ENCODE measurements at places on chromosomes 7 and 10.

GRCh38 chr7:139060695-139061237 is 24.9 kb upstream of the ZC3HAV1L start:
- H3K4me1 ChIP-seq, result peaks cover 67% of the 10 kb centered on the region
- peak overlapping the region; percentile 42 for H3K27ac ChIP-seq
- no peak for DNase-seq
- peaks cover 83% of the 10 kb centered on the region for H3K36me3 ChIP-seq
- no peak overlapping the region for H3K4me3 ChIP-seq

- H3K27me3 ChIP-seq, result no peaks in the 10 kb centered on the region
- DNase-seq, result no peak
- H3K27ac ChIP-seq, result no peak overlapping the region
- no peak overlapping the region for H3K4me3 ChIP-seq
- peaks cover 39% of the 10 kb centered on the region for H3K4me1 ChIP-seq
- H3K36me3 ChIP-seq, result peaks cover 58% of the 10 kb centered on the region
These were observed 37.9 kb upstream of the CRYGN start for GRCh38 chr7:151477867-151478266.

DNA sequence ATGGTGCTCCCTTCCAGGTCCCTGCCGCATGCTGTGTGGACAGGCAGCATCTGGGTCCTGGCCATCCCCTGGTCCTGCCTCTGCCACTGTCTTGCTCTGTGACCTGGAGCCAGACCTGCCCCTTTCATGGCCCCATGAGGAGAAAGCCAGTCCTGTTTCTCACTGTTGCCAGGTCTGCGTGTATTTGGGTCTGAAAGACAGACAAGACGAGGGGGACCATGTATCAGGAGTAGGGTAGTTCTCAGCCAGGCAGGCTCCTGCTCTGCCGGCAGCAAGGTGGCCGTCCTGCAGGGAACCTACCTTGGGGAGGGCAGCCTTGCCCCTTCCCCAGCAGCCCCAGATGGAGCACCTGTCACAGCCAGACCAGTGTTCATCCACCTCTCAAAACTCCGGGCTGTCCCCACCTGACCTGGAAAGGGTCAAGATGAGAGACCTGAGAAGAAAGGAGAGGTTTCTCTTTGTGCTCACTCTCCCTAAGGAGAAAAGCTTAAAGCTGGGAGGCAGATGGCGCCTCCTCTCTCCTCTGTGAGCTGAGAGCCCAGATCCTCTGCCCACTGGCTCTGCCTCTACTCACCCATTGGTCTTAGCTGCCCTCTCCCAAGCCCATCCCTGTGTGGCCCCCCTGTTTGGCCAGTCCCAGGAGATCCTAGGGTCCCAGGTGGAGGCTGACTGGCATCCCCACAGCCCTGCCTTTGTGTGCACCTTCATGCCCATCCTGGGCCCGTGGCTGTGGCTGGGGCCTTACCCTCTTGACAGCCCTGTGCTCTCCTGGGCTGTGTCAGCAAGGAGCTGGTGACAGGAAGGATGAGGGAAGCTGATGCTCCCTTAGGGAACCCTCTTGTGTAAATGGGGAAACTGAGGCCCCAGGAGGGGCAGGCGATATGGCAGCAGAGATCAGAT is 116.1 kb upstream of the PCBD1 start:
- no peaks in the 10 kb centered on the region for H3K4me1 ChIP-seq
- peaks cover 3% of the 10 kb centered on the region for H3K27me3 ChIP-seq
- no peaks in the 10 kb centered on the region for H3K36me3 ChIP-seq
- no peak overlapping the region for H3K27ac ChIP-seq
- DNase-seq, result no peak

DNA sequence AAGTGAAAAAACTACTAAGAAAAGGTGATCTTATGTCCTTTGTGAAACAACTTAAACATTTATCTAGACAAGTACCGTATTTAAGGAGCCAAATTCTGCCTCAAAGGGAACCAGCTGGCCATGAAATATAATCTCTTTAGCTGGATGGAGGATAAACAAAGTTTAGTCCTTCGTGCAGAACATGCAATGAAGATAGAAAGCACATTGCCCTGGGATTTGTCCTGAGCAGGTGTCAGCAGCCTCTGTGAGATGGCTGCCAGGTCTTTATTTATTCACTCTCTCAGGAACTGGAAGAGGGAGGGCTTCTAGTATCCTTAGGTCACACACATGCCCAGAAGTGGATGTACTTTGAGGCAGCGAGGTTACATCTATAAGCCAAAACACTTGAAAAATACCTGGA is 57.4 kb upstream of the CASD1 start:
- H3K4me1 ChIP-seq, result no peaks in the 10 kb centered on the region
- H3K27me3 ChIP-seq, result peaks cover 1% of the 10 kb centered on the region
- H3K4me3 ChIP-seq, result no peak overlapping the region
- H3K27ac ChIP-seq, result no peak overlapping the region

DNA sequence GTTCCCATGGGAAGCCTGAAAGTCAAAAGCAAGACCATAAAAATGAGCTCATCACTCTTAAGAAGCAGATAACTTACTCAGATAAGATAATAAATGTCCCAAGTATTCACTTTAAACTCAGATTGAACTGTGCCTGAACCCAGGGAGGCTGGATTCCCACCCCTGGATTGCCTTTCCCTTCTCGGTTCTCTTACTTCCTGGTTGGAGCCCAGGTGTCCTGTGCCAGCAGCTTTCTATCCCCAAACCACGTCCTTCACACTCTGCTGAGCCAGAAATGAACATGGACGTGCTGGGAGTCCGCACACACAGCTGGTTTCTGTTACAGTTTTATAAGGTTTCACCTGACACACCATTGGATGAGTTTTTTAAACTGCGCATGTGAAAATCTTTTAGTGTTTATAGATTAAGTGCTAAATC is 636.2 kb upstream of the IGFBP3 start:
- no peaks in the 10 kb centered on the region for H3K36me3 ChIP-seq
- no peaks in the 10 kb centered on the region for H3K27me3 ChIP-seq

GRCh38 chr10:113052076-113052830 is 102.2 kb downstream of the TCF7L2 start:
- H3K4me1 ChIP-seq, result peaks cover 12% of the 10 kb centered on the region
- no peaks in the 10 kb centered on the region for H3K36me3 ChIP-seq
- no peak overlapping the region for H3K27ac ChIP-seq
- peaks cover 36% of the 10 kb centered on the region for H3K27me3 ChIP-seq
- H3K4me3 ChIP-seq, result no peak overlapping the region

DNA sequence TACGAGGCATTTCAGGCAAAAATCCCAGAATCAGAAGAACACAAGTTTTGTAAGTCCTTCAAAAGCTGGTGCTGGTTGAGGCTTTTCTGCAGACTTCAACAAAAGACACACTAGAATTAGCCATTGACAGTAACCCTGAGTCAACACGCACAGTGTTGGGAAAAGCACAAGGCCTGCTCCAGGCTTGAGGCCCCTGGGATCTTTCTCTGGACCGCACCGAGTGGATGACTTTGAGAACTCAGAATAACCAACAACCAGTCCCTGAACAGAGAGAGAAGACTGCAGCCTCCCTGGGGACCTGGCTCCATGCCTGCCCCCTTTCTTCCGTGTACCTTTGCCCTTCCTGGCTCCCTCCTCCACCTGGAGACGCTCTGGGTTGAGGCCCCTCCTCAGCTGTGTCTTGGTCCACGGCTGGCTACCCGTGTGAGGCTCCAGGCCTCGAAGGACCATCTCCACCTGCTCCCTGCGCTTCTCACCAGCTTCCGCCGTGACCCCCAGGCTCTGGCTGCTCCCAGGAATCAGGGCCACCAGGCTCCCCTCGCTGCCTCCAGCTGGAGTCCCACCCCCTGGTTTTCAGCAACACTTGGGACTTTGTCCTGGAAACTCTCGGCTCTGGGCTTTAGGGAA is 28.4 kb downstream of the DIP2C start:
- H3K4me1 ChIP-seq, result peaks cover 6% of the 10 kb centered on the region
- H3K36me3 ChIP-seq, result no peaks in the 10 kb centered on the region
- no peak overlapping the region for H3K27ac ChIP-seq
- DNase-seq, result no peak
- no peaks in the 10 kb centered on the region for H3K27me3 ChIP-seq

DNA sequence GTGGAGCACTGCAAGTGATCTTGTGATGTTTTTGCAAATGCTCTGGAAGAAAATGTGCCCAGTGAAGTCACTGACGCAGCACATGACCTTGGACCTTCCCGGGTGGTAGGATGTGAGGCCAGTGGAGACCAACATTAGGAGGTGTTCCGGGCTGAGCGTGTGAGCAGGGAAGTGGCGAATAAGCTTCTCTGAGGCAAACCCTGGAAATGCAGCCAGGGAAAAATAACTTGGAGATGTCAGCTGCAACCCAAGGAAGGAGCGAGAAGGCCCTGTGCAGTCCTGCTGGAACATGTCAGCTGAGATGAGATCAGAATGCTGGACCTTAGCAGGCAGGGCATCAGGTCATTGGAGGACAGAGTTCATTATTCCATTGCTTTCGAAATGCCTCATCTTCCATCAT is 18.6 kb upstream of the SDK1 start:
- H3K4me3 ChIP-seq, result no peak overlapping the region
- H3K36me3 ChIP-seq, result no peaks in the 10 kb centered on the region
- peaks cover 3% of the 10 kb centered on the region for H3K27me3 ChIP-seq
- no peak overlapping the region for H3K27ac ChIP-seq

- H3K36me3 ChIP-seq, result no peaks in the 10 kb centered on the region
- DNase-seq, result no peak
- no peak overlapping the region for H3K4me3 ChIP-seq
- no peaks in the 10 kb centered on the region for H3K4me1 ChIP-seq
- H3K27me3 ChIP-seq, result peaks cover 3% of the 10 kb centered on the region
These were observed 631.8 kb upstream of the CELF2 start for GRCh38 chr10:10385831-10386230.

DNA sequence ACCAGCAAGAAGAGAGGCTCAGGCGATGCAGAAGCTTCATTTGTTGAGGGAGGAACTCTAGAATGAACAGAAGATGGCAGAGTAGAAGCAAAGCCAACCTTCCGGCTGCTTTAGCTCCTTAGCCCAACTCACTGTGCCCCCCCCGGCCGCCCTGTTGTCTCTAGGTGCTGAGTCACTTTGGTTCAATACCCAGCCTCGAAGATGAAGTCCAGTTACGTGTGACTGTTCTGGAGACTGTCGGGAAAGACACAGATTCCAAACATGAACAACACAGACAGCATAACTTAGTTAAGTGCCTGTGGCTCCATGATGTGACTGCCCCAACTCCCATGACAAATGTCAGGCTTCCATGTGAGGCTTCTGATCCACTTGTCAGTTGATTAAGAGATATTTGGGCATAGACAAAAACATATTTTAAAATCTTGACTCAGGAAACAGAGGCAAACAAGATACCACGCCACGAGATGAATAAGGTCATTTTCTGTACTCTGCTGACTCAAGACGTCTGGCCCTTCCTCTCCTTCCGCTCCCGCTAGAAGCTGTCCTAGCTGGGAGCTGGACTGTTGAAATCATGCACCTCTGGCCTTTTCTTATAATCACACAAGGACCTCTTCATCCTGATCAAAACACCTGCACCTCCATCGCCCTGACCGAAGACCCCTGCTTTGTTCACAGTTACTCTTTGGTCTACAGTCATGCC is 199.3 kb downstream of the FRMD4A start:
- H3K27me3 ChIP-seq, result peaks cover 8% of the 10 kb centered on the region
- H3K36me3 ChIP-seq, result no peaks in the 10 kb centered on the region
- no peaks in the 10 kb centered on the region for H3K4me1 ChIP-seq
- no peak for DNase-seq

DNA sequence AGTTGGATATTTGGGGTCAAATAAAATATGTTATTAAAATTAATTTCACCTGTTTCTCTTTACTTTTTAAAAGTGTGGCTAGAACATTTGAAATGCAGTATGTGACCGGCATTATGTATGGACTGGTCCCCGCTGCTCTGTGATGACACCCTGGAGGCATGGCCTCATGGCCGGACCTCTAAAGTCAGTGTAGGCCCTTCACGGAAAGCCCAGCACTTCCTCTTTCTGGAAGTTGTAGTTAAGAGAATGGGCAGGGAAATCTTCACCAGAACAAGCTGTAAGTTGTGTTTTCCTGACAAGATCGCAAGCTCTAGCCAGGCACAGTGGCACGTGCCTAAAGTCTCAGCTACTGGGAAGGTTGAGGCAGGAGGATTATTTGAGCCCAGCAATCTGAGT is 38.3 kb upstream of the SRGN start:
- no peaks in the 10 kb centered on the region for H3K27me3 ChIP-seq
- H3K27ac ChIP-seq, result no peak overlapping the region
- no peak overlapping the region for H3K4me3 ChIP-seq
- no peak for DNase-seq

- peaks cover 21% of the 10 kb centered on the region for H3K27me3 ChIP-seq
- no peaks in the 10 kb centered on the region for H3K4me1 ChIP-seq
- no peak overlapping the region for H3K27ac ChIP-seq
- no peak overlapping the region for H3K4me3 ChIP-seq
These were observed 121.8 kb downstream of the NOC3L start for GRCh38 chr10:94240901-94241300.

GRCh38 chr10:2986391-2986801 is 81.0 kb upstream of the PFKP start:
- H3K36me3 ChIP-seq, result no peaks in the 10 kb centered on the region
- peaks cover 20% of the 10 kb centered on the region for H3K27me3 ChIP-seq
- H3K4me3 ChIP-seq, result no peak overlapping the region

DNA sequence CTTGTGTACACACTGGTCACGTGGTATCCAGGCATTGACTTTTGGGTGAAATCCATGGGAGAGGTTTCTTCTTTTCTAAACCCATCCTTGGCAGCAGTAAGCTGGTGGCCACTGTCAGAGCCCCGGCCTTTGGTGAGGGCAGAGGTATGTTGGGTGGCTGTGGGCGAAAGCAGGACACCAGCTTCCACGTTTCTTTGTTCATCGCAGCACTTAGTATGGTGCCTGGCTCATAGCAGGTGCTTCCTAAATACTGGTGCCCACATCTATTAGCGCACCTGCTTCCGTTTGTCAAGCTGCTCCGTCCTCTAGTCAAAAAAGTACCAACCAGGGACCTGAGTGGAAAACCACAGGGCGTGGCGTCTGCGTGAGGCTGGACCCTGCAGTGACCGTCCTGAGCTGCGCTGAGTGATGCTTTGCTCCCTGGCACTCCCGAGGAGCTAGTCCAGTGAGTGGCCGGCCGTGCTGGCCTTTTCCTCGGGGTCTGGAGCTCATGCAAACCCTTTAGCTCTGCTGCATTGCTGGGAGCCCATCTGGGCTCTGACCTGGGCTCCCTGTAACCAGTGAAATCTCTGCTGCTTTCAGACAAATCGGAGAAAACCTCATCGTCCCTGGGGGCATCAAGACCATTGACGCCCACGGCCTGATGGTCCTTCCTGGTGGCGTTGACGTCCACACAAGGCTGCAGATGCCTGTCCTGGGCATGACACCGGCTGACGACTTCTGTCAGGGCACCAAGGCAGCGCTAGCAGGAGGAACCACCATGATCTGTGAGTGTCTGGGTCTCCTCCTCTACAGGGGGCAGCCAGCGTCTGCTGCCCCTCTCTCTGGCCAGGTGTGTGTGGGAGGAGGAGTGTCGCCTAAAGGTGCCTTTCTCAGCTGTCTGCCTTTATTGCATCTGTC is 5.6 kb downstream of the DPYSL4 start:
- no peak overlapping the region for H3K4me3 ChIP-seq
- DNase-seq, result no peak
- no peaks in the 10 kb centered on the region for H3K36me3 ChIP-seq
- peaks cover 24% of the 10 kb centered on the region for H3K27me3 ChIP-seq

GRCh38 chr7:152523916-152524315 is 88.1 kb upstream of the KMT2C start:
- no peaks in the 10 kb centered on the region for H3K36me3 ChIP-seq
- DNase-seq, result no peak
- H3K27ac ChIP-seq, result no peak overlapping the region
- no peaks in the 10 kb centered on the region for H3K4me1 ChIP-seq
- no peak overlapping the region for H3K4me3 ChIP-seq

GRCh38 chr7:83468251-83468739 is 180.6 kb downstream of the SEMA3E start:
- no peaks in the 10 kb centered on the region for H3K36me3 ChIP-seq
- DNase-seq, result no peak
- H3K4me3 ChIP-seq, result no peak overlapping the region

GRCh38 chr10:75904499-75905283 is 473.3 kb downstream of the LRMDA start:
- H3K27me3 ChIP-seq, result peaks cover 6% of the 10 kb centered on the region
- H3K4me3 ChIP-seq, result no peak overlapping the region
- no peak for DNase-seq
- H3K27ac ChIP-seq, result no peak overlapping the region
- H3K36me3 ChIP-seq, result no peaks in the 10 kb centered on the region
